ENCODE measurements at places on chromosomes 3 and 15.
A peak's percentile ranks its signal among the peaks of the same experiment; 100 is the strongest.

DNA sequence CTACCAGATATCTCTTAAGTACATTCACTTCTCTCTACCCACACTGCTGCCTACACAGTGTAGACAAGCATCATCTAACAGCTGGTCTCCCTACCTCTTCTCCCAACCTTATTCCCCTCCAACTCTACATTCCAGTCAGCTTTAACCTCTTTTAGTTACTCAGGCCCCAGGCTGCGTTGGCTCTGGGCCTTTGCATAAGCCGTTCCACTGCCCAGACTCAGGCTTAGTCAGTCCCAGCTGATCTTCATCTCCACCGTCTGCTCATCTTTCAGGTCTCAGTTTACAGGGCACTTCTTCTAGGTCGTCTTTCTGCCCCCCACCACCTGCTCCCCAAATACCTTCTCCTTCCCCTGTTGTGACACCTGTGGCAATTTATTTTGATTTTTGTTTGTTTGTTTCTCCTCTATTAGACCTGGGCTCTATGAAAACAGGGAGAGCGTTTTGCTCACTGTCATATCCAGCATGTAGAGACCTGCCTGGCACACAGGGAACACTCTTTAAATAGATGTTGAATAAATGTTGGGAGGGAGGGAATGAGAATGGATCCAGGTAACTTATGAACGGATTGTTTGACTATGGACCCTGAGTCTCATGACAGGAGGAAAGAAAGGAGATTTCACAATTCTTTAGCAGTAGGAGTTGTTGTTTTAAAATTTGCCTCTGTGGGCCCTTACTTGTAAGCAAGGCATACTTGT lies 11.1 kb downstream of the SLC27A2 start:
- DNase-seq: no peak

- DNase-seq: no peak
Measured at GRCh38 chr15:57458356-57458781, 82.1 kb downstream of the CGNL1 start.

GRCh38 chr15:38035701-38036100 lies 101.3 kb downstream of the TMCO5A start:
- no peak for DNase-seq

DNA sequence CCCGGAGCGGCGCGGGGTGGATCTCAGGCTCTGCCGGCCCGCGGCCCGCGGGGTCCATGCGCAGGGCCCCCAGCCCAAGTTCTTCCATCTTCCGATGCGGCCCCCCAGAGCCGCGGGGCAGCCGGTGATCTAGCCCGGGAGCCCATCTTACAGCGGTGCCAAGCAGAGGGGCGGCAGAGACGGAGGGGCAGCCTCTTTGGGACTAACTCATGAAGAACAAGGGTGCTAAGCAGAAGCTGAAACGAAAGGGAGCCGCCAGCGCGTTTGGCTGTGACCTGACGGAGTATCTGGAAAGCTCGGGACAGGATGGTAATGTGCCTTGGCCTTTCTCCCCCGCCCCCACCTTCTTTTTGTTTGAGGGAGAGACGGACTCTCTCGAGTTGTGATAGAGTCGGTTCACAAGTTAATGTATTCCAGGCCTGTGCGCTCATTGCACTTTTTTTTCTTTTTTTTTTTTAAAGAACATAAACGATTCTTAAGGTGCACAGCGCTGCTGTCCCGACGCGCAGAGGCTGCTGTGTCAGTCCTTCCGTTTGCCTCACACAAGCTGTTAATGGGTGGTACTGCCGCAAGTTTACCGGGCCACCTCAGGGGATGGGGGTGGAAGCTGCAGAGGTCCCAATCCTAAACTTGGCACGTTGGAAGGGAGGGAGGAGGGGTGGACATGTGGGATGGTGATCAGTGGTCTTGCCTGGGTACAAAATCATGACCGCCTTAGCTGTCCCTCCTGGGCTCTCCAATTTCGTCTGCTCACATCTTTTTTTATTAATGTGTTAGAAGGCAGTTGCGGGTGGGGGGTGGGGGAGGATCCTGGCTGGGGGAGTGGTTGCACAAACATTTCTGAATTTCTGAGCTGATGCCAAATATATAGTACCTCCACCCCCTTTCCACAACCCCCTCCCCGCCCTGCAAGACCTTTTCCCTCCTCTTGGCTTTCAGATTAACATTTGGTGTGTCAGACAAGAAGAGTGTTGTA lies 801 bp downstream of the ARHGAP31 start:
- DNase-seq: peak; percentile 50

- no peak for DNase-seq
Measured at GRCh38 chr15:76033438-76033837, 21.2 kb upstream of the NRG4 start.

Measured in ELF-1 (cell line).